ENCODE measurements at places on chromosomes 3 and 15.

DNA sequence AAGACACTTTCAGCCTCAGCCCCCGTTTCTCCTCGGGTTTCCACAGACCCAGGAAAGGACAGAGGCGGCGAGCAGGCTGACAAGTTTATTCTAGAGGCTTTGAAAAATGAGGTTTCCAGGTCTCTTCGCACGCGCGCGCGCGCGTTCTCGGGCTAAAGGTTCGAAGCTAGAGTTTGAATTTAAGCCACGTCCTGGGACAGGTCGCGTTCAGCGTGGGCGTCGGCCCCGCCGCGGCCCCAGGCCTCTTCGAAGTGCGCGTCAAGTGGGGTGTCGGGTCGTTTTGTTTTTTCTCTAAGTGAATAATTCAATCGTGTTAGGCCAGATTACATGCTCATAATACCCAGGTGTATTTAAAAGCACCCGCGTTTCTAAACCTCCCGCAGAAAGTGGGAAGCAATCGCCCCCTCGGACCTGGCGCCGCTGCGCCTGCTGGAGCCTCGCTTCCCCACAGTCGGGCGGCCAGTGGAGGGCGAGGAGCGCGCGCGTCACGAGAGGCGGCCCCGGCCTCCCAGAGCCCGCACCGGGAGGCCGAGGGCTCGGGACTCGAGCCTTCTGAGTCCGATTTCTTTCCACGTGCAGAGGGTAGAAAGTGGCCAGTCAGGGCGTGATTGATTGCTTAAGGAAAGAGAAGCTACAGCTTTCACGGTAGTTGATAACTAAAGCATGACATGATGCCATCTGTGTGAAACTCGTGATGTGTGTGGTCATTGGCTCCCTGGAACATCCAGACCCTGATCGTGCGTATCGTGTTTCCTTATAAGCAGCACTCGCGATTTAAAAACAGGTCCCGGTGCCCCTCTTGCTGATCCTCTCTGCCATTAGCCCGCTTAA is 15.8 kb upstream of the SOX2 start:
- DNase-seq, result peak; percentile 16

DNA sequence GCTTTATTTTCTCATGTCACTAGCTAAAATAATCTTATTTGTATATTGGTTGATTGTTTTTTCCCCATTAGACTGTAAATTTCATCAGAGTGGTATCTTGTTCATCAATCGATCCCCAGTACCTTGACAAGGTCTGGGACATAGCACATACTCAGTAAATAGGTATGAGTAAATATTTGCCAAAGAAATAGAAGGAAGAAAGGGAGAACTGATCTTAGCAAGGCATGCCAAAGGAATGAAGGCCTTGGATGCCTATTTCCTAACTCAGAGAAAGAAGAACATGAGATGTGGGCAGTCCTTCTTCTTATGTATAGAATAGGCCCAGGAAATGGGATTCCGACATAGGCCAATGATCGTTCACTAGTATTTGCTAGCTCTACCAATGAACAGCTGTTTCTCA is 54.7 kb downstream of the ISL2 start:
- no peak for DNase-seq

- no peak for DNase-seq
Measured at GRCh38 chr15:41254560-41254959, 23.5 kb downstream of the CHP1 start.

- peak; percentile 26 for DNase-seq
Measured at GRCh38 chr3:16290827-16291196, 25.8 kb downstream of the OXNAD1 start.

GRCh38 chr3:46193436-46193835 is 14.7 kb downstream of the CCR1 start:
- peak; percentile 91 for DNase-seq

- no peak for DNase-seq
Measured at GRCh38 chr3:179036226-179036625, 35.4 kb downstream of the ZMAT3 start.

GRCh38 chr15:73950831-73951561 is 24.7 kb downstream of the LOXL1 start:
- peak; percentile 94 for DNase-seq

DNA sequence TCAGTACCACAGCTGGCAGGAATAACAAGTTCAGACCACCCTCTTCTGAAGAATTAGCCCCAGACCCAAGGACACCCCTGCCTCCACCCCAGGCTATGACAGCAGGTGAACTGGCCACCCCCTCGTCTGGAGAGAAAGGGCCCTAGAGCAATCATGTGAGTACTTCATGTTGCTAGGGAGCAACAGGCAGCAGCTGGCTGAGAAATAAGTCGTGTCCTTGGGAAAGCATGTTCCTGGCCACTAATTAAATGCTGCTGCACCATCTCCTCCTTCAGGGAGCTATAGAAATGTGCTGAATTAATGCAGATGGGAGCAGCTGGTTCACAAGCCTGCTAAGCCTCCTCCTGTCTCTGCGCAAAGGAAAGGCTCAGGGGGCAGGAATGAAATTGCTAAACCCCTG is 31.5 kb downstream of the MRPS11 start:
- DNase-seq, result no peak

GRCh38 chr3:148158210-148158609 is 539.5 kb upstream of the AGTR1 start:
- DNase-seq, result no peak

DNA sequence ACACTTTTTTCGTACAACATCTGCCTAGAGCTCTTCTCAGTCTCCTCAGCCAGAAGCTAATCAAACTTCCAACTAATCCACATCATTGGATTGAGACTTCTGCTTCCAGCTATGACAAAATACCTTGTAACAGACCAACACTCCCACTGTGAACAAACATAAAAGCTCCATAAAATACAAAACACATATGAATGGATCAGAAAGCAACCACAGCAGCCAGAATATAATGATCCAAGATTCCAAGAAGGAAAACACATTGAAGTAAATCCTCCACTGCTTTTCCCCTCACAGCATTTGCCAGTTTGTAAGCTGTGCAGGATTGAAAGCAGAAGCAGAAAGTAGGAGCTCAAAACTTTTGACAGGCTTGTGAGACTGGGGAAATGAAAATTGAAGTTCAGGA is 863.2 kb downstream of the TUSC7 start:
- DNase-seq, result no peak

GRCh38 chr15:31272558-31273257 is 53.9 kb upstream of the KLF13 start:
- DNase-seq, result peak; percentile 76

GRCh38 chr15:98667521-98668179 is 19.3 kb downstream of the IGF1R start:
- no peak for DNase-seq

DNA sequence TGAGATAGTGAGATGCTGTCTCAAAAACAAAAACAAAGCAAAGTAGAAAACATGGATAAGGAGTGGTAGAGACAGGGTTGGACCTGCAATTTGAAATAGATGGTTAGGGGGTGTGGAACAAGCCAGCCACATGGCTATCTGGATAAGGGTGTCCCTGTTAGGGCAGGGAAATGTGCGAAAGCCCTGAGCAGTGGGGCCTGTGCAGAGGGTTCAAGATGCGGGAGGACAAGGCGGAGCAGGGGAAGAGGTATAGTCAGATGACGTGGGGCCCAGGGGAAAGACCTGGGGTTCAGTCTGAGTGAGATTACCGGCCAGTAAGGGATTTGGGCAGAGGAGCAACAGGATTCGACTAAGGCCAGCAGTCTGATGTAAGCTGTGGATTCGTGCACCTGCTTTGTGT is 18.4 kb upstream of the NR2E3 start:
- DNase-seq, result no peak

DNA sequence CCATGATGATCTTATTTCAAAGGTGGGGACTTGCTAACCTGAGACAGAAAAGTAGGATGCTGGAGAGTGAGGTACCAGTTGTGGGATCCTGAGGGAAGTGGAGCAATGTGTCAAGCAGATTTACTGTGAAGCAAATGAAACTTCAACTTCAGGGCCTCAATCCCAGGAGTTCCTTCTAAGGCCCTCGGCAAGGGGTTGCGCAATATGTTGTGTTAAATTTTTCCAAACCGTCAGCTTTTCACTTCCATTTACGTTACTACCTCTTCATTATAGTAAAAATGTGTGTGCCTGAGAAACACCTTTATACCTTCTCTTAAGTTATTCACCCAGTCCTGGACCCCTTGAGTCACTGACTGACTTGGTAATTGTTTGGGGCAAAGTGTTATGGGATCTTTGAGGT is 42.5 kb upstream of the KCNH8 start:
- peak; percentile 27 for DNase-seq

GRCh38 chr15:99439524-99439835 is 126.3 kb upstream of the MEF2A start:
- DNase-seq, result no peak

GRCh38 chr3:99240700-99241099 is 339.2 kb upstream of the DCBLD2 start:
- no peak for DNase-seq

- no peak for DNase-seq
Measured at GRCh38 chr3:165526367-165526766, 310.9 kb downstream of the BCHE start.

- no peak for DNase-seq
Measured at GRCh38 chr15:73986055-73986775, 5.9 kb downstream of the STOML1 start.

- DNase-seq, result peak; percentile 48
Measured at GRCh38 chr3:154779571-154779970, 300.5 kb upstream of the MME start.

- no peak for DNase-seq
Measured at GRCh38 chr3:138768946-138769345, 65.8 kb downstream of the PIK3CB start.

DNA sequence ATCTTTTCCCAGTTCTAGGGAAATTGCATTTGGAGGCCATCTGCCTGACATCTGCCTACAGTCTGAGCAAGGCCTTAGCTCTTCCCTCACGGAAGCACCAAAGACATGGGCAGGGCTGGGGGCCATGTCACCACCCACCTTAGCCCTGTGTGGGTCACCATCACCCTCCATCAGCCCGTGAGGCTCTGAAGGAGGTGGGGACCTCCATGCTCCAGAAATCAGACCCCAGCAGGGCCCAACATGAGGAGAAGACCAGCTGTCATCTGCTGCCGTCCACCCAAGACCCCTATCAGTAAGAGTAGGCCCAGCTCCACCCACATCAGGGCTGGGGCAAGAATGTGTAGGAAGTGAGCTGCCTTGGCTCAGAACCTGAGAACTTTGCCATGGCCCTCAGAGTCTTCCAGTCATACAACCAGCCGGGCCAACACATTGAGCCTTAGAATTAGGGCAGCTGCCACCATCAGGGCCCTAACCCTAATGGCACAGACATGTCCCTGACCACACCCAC is 1.9 kb downstream of the TMIE start:
- DNase-seq, result no peak

GRCh38 chr15:39513936-39514335 is 66.9 kb upstream of the THBS1 start:
- DNase-seq, result no peak

GRCh38 chr15:60471314-60471713 is 7.6 kb downstream of the ICE2 start:
- DNase-seq, result no peak

GRCh38 chr15:57785959-57786358 is 79.4 kb downstream of the POLR2M start:
- peak; percentile 27 for DNase-seq

GRCh38 chr15:99010768-99011167 is 3.2 kb upstream of the PGPEP1L start:
- DNase-seq, result no peak

DNA sequence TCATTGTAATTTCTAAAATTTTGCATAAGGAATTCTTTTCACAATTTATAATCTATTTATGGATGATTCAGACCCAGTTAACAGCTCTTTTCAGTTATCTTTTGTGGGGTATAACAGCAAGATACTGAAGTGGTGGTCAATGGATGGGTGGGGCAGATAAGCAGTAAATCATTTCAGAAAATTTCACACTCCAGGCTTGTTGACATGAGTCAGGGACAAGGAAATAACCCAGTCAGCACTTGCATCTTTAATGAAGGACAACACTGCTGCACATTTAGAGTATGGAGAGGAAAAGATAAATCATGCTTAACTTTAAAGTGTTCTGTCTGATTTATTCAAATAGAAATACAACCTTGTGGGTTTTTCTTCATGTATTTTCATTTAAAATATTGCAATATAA is 181.6 kb downstream of the ROBO1 start:
- no peak for DNase-seq

GRCh38 chr15:66573348-66573718 is 7.5 kb upstream of the LCTL start:
- no peak for DNase-seq

- no peak for DNase-seq
Measured at GRCh38 chr3:149401212-149401925, 23.9 kb upstream of the TM4SF1 start.

- peak; percentile 72 for DNase-seq
Measured at GRCh38 chr3:69524816-69525215, 138.9 kb upstream of the FRMD4B start.

- no peak for DNase-seq
Measured at GRCh38 chr3:156668073-156668763, 6.2 kb upstream of the TIPARP start.

DNA sequence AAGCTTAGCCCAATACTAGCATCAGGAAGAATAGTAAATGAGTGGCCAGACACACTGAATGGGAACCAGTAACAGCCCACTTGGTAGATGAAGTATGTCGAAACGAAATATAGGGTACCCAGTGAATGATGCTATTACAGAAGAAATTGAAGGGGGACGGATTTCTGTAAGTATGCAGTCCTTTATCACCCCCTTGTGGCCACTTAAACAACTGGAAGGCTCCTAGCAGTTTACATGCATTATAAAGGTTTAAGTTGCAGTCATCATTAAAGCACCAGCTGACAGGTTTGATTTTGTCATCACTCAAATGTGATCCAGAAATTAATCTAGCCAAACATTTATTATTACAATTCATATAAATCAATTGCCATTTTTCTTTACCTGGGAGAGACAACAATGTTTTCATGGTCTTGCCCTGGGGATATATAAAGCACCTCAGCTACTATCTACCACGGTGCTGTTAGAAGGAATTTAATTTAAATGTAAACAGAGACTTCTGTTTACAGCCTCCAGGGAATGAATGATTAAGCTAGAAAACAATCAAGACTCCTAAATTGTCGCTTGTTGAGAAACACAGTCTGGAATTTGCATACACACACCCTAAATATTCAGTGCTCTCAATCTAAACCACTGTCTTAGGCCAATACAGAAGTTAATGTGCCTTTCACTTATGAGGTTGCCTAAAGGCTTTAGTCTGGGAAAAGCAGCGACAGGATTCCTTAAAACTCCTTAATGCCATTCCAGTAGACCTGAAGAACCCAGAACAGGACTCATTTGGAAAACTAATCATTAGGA is 7.8 kb downstream of the EIF1B start:
- DNase-seq, result peak; percentile 72

DNA sequence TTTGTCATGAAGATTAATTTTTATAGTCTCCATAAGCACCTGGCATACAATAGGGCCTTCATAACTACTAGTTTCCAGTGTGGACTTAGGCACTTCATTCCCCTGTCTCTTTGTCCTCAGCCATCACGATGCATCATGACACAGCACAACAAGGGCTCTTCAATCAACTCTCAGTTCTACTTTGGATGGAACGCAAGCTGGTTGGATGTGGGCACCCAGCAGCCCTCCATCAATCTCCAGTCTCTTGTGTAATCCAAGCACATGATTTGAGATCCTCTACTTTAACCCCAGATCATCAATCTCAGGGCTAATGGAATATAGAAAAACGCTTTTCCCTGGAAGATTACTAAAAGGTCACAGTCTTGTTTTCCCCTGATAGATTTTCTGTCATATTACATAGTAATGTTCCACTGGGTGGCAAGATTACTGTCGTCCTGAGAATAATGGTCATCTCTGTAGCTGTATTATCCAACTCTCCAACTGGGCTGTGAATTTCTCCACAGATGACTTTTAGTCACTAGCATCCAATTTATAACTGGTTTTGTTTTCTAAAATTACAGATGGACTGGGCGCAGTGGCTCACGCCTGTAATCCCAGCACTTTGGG is 22.9 kb upstream of the CHRNA7 start:
- no peak for DNase-seq

All from suppressor macrophage (primary cell).